ENCODE measurements at places on chromosomes 2 and 18.

DNA sequence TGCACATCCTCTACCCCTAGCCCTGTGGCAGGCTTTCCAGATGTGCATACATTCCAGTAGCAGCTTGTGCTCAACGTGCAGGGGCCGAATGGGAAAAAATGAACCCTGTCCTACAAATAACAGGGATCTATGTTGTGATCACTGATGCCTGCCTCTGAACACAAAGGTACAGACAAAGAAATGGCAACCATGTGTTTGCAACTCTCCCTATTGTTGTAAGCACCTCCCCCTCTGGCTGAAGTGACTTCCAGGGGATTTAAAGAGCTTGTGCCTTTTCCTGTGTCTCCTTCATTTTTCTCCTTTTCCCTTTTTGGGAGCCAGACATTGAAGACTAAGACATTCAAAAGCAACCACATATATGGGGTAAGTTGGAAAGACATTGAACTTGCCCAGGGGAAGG is 21.6 kb downstream of the ARHGAP25 start:
- DNase-seq: no peak

DNA sequence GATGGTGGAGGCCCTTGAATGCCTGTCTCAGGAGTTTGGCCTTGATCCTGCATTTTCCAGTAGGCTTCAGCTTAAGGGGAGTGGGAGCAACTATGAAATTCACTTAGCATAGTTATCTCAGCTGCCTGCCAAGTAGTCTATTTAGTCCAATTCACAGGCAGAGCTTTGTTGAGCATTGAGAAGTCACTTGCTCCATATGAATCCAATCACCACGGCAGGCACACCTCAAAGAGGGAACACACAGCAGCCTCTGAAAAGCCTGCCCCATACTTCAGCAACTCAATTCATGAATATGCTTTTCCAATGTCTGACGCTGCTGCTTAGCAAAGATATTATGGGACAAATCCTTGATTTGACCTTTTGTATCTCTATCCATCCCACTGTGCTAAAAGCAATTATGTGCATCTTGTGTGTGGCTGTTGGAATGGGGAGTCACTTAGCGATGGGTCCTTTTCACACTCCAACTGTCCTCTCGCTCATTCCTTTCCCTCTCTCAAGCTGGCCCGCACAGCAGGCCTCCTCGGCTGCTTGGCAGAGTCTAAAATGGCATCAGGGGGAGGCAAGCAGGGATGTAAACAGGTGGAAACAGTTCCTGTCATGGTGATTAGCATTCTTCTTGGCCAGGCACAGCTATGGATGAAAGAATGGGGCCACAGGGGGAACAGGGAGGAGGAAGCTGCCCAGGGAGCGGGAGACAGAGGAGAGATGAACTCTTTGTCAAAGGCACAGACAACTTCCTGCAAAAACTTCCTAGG is 56.0 kb upstream of the LRPPRC start:
- DNase-seq: no peak

DNA sequence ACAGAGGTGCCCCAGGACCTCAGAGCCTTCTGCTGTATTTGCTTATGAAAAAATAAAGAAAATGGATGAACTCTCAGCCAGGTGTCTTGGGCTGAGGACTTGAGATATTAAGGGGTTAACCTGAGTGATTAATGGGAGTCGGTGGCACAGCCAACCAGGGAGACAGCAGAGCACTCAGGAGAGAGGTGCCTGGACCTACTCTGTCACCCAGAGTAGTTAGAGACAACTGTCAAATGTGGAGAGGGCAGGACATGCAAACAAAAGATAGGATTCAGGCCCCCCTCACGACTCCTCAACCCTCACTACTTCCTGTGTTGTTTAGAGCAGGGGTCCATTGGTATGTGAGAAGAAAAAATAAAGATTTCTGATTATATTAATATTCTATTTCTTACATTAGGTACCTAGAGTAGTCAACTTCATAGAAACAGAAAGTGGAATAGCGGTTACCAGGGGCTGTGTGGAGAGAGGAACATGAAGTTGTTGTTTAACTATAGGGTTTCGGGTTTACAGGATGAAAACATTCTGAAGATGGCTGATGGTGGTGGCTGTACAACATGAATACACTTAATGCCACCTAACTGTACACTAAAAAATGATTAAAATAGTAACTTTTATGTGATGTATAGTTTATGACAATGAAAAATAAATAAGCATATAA is 28.6 kb upstream of the CETN1 start:
- no peak for DNase-seq

GRCh38 chr2:163135256-163135655 is 296.7 kb upstream of the KCNH7 start:
- DNase-seq: no peak

- DNase-seq: no peak
These were observed 1.7 kb downstream of the STEAP3 start for GRCh38 chr2:119225105-119225865.

- DNase-seq: no peak
These were observed 69.0 kb upstream of the ZCCHC2 start for GRCh38 chr18:62453864-62454263.

GRCh38 chr2:98867539-98868309 is 68.3 kb downstream of the CRACDL start:
- no peak for DNase-seq

GRCh38 chr2:224650815-224651439 is 65.2 kb downstream of the CCDC195 start:
- DNase-seq: peak; percentile 51

- DNase-seq: no peak
These were observed 6.1 kb downstream of the FIGN start for GRCh38 chr2:163729636-163730273.

GRCh38 chr2:163553601-163554000 is 182.2 kb downstream of the FIGN start:
- no peak for DNase-seq

- no peak for DNase-seq
These were observed 40.7 kb downstream of the RHOB start for GRCh38 chr2:20487392-20488174.

- no peak for DNase-seq
These were observed 57.3 kb downstream of the IRS1 start for GRCh38 chr2:226742347-226742746.

DNA sequence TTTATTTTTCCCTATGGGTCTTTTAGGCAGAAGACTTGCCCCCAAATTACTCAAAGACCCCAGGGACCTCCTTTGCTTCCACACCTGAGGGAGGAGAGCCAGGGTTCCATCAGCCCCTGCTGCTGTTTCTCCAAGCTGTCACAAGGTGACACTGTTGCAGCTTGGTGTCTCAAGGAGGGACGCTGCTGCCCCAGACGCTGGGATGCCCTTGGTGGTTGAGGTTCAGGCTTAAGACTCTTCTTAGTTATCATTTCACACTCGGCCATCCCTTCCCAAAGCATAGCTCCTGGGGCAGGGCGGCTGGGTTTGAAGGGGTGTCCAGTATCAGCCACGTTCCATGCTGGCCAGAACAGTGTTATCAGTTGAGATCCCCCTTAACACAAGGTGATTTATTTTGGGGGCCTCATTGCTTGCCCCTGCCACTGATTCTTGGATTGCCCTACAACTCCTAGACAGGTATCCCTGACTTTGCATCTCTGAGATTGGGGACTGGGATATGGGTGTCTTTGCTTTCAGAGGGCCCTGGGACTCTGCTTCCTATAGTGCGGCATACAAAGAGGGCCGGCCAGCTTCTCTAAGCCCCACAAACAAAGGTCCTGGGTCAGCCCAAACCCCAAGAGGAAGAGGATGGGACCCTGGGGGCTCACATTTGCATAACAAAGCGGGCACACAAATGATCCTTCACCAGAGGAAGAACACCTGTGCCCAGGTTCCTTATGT is 22.7 kb downstream of the GPR55 start:
- peak; percentile 78 for DNase-seq
